ENCODE measurements at places on chromosomes 5 and 9.

DNA sequence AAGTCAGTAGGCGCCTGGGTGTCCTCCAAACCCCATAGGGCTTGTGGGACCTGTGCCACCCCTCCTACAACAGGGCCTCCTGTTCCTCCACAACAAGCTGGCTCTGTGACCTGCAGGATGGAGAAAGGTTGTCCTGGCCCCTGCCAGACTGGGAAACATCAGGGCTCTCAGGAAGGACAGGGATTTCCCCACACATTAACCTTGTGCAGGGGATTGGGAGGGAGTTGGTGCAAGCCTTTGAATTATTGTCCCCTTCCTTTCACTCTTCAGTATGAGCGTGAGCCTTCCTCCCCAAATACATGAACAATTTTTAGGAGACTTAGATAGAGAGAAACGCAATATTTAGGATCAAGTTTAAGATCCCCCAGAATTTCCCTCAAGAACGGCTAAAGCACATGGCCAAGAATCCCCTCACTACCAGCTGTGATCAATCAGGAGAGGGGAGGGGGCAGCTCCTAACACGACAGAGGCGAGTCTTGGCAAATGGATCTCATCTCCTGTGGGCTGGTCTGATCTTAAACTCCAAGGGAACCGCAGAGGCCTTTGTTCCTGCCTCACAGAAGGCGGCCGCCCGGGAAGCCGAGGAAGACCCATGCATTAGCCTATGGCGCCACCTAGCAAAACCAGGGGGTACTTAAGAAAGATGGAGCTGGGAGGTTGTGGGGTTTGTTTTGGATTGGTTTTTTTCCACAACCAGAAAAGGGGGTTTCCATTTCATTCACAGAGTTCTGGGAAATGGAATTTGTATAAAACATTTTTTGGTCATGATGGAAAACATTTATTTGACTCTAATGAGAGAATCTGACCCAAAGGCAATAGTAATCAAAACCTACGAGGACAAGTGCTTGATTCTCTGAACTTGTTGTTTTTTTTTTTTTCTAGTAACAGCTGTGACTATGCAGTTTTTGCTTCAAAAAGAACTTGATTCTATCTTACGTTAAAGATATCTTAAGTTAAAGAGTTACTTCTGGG is 36.1 kb upstream of the OSMR start:
- DNase-seq: no peak

GRCh38 chr9:69918322-69918721 is 97.7 kb downstream of the CFAP95 start:
- DNase-seq: no peak

- DNase-seq: no peak
These were observed 474.9 kb upstream of the CDH10 start for GRCh38 chr5:25119650-25120049.

GRCh38 chr9:91536211-91536691 is 112.6 kb upstream of the NFIL3 start:
- DNase-seq: no peak

DNA sequence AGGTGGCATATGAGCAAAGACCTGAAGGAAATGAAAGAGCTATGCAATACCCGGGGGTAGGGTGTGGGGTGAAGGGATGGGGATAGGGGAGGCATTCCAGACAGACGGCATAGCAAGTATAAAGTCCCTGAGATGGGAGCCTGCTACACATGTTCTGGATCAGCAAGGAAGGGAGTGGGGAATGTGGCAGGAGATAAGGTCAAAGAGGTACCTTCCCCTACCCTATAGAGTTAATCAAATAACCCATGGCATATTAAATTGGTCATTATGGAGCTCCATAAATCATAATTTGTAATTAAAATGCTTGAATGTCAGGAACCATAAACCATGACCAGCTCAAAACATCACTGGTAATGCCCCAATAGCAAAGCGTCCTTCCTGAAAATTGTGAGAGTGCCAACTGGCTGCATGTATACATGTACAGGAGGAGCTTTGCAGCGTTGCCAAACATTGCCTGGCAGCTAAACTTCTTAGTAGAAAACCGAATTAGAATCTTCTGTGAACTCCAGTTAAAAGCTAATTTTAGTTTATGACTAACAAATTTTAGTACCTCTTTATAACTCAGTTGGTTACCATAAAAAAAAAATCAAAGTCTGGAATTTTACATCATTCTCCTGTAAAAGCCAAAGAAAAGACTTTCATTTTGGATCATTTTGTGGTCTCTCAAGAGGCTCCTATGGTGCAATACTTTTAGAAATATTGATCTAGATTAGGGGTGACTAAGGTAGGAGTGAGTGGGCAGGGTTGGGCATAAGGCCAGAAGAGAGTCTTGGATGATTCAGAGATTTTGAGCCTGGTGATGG is 4.7 kb downstream of the DNAI1 start:
- no peak for DNase-seq

DNA sequence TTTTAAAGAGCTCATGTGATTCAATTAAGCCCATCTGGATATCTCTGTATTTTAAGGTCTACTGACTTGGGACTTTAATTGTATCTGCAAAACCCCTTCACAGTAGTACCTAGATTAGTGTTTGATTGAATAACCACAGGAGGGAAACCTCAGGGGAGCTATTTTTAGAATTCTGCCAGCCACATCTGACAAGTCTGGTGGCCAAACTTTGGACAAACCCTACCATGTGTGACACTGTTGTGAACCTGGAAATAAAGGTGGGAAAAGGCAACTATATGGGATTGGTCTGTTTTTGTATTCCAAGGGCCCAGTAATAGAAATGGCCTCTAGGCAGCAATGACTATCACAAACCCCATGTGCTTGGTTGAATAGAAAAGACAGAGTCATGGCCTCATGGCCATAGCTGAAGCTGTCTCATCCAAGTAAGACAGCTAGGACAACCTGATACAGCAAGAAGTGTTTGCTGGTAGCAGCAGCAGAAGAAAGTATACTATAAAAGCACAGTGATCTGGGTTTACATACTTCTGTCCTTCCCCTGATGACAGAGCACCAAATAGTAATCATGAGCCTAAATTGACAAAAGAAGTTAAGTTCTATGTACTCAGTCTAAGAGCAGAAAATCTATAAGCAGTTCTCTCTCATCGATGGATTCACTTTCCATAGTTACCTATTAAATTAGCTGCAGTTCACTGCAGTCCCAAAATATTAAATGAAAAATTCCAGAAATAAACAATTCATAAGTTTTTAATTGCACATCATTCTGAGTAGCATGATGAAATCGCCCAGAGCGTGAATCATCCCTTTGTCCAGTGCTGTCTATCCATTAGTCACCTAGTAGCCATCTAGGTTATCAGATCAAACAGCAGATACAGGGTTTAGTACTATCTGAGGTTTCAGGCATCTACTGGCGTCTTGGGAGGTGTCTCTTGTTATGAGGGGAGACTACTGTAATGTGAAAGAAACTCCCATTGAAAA is 189.8 kb downstream of the ARHGAP26 start:
- no peak for DNase-seq

DNA sequence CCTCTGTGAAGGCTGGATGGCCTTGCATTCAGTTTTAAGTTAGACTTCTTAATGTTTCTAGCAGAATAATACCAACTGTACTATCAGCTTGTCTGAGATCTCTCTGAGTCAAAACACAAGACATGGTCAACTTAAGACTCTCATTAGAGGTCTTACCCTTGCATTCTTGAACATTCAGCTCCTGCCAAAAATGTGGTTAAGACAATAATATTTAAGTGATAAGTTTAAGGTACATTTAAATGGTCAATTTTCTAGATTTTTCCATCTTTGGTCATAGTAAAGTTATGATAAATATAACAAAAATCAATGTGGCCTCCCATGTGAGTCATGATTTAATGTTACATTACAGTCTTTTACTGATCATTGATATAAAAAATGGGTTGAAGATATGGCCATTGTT is 75.0 kb downstream of the NR2F1 start:
- DNase-seq: no peak

DNA sequence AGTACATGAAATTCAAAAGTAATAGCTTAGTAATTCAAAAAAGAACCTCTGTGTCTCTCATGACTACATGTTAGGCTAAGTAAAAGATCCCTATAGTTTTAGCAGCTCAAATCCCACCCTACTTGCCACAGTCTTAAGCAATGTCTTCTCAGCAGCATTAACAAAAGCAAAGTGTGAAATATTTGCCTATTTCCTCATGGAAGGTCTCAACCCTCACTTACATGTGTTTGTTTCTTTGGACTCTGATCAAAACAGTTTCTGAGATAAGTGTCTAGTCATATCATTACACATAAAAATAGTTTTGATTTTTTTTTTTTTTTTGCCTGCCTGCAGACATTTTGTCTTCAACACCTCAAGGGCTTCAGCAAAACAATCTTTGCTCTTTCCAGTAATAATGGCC is 310.5 kb downstream of the CETN3 start:
- DNase-seq: no peak

GRCh38 chr5:81393783-81394718 is at the start of gene ACOT12:
ACOT12 (minus strand) TSS chr5:81394134; CDS start chr5:81394114, 20 bp downstream.
- no peak for DNase-seq

GRCh38 chr9:27368316-27368985 is 71.5 kb upstream of the EQTN start:
- no peak for DNase-seq

DNA sequence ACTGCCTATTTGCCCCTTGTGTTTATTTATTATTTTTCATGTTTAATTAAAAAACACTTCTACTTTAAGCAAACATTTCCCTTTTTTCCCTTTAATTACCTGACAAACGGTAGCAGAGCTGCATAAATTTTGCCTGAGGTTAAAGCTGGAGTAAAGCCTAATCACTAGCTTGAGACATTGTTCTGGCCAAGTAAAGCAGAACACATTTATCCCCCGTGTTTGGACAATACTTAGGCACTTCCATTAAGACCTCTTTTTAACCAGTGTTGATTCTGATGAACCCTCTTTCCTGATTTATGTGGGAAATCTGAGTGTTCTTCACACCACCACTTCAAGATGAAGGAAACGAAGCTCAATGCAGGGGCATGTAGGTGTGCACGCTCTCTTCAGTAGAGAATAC is 54.5 kb downstream of the BNC2 start:
- no peak for DNase-seq

DNA sequence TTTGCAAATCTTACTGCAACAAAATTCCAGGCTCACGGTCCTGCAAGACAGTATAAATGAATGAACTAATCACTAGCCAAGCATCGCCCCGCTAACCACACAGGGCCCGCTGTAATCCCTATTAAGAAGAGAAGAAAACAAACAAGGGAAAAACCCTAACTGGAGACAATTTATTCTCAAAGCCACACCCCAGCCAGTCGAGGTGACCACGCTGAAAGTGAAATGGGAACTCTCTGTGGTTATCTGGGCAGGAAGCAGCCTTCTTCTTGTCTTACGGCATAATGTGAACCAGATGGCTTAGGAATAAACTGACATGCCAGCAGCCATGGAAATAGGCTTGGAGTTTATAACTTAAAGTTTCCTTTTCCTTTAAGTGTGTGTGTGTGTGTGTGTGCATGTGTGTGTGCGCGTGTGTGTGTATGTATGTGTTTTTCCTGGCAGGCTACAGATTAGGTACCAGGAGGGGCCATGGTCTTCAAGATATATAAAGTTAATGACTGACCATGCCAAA is 120.2 kb downstream of the SEMA6A start:
- no peak for DNase-seq

DNA sequence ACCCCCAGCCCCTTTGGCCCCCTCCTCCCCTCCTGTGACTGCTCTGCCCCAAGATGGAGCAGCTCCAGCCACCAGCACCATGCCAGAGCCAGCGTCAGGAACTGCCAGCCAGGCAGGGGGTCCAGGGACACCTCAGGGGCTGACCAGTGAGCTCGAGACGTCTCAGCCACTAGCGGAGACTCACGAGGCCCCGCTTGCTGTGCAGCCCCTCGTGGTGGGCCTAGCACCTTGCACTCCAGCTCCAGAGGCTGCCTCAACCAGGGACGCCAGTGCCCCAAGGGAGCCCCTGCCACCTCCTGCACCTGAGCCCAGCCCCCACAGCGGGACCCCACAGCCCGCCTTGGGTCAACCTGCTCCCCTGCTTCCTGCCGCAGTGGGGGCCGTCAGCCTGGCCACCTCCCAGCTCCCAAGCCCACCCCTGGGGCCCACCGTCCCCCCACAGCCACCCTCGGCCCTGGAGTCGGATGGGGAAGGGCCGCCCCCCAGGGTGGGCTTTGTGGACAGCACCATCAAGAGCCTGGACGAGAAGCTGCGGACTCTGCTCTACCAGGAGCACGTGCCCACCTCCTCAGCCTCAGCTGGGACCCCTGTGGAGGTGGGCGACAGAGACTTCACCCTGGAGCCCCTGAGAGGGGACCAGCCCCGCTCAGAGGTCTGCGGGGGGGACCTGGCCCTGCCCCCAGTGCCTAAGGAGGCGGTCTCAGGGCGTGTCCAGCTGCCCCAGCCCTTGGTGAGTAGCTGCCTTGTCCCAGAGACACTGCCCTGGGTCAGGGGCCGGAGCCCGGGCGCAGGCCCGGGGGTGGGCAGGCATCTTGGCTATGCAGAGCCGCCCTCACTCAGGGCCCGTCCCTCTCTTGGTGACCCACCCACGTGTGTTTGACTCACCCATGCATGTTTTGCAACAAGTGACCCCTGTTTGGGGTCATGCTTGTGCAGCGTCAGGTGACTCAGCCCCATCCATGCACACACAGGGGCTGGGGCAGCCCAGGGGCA is 105.2 kb downstream of the WNK2 start:
- no peak for DNase-seq

DNA sequence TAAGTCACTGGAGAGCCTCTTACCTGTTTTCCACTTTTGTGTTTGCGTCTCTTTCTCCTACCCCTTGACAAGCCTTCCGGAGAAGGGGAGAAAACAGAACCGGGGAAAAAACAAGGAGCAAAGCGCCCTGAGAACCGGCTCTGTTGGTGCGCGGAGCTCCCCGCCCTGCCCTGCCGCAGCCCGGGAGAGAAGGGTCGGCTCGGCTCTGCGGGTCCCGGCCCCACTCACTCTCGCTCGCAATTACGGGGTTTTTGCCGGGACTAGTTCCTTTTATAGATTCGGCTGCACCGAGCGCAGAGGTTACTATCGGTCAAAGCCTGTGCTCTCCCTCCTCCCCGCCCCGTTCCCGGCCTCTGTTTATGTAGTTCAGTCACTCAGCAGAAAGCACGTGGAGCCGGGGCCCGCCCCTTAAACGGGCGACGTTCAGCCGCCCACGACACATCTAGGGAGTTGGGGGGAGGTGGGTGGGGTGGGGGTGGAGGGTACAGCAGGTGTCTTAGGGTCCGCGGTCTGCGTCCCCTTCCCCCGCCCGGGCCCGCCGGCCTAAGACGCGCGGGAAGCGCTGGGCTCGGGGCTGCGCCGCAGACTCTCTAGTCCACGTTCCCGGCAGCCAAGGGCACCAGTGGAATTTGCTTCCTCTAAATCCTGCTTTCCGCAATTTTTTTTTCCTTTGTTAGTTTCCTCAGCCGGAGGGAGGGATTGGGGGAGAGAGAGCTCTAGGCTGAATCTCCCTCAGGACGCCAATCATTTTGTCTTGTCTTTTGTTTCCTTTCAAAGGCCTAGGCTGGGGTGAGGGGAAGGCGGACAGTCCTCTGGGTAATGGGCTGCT is at the start of gene ABCA1:
Gene ABCA1 (minus strand): TSS at position 244 of the 829 bp plus-strand sequence. CDS start 24,476 bp downstream, outside the sequence.
- peak; percentile 52 for DNase-seq

Measured in activated gamma-delta T cell treated with Interleukin-2 at 50 U/mL for 16 hours (primary cell).